Endothelial cell of coronary artery (primary cell): ENCODE measurements at places on chromosomes 7 and 10. TPM values are rescaled to one million over a fixed set of nuclear protein-coding genes. Genes with fewer than 3 reads are reported as not detected.

The CHAT gene
- not detected in 2 replicates for total RNA-seq

The SLC39A12 gene
- total RNA-seq: under 0.01 TPM in 1 of 2 replicates, not detected in the other

The CDC14C gene
- not detected in 2 replicates for total RNA-seq

The TBRG4 gene
- total RNA-seq: 64.0 and 66.8 TPM in 2 replicates

The CFAP70 gene
- total RNA-seq: 0.19 and 0.27 TPM in 2 replicates

The PAPOLB gene
- total RNA-seq: under 0.01 and 0.09 TPM in 2 replicates

The ITIH2 gene
- total RNA-seq: under 0.01 TPM in 1 of 2 replicates, not detected in the other

The FANK1 gene
- total RNA-seq: 2.4 and 7.8 TPM in 2 replicates

The SUN3 gene
- total RNA-seq: not detected in 2 replicates

The NDUFA5 gene
- 45.1 and 50.8 TPM in 2 replicates for total RNA-seq

The ZNF365 gene
- total RNA-seq: 0.28 and 0.45 TPM in 2 replicates

The INA gene
- 0.18 and 0.19 TPM in 2 replicates for total RNA-seq

The ZFAND2A gene
- 10.3 and 17.1 TPM in 2 replicates for total RNA-seq

The FGFR2 gene
- 0.09 TPM in 2 replicates for total RNA-seq

The HOXA10 gene
- 0.36 and 1.6 TPM in 2 replicates for total RNA-seq

The TMUB1 gene
- 12.1 and 16.7 TPM in 2 replicates for total RNA-seq

The UNC5B gene
- total RNA-seq: 16.5 and 23.7 TPM in 2 replicates

The DGKI gene
- total RNA-seq: 0.36 and 1.0 TPM in 2 replicates

The GSTO2 gene
- 0.18 and 0.66 TPM in 2 replicates for total RNA-seq

The ODAD2 gene
- 0.36 and 1.0 TPM in 2 replicates for total RNA-seq

The ZNF32 gene
- total RNA-seq: 21.0 and 29.2 TPM in 2 replicates

The UBN2 gene
- 3.1 and 5.0 TPM in 2 replicates for total RNA-seq

The SPDYE6 gene
- not detected in 2 replicates for total RNA-seq

The ADAM12 gene
- 1.3 and 4.2 TPM in 2 replicates for total RNA-seq

The C1QL3 gene
- 0.09 and 0.18 TPM in 2 replicates for total RNA-seq

The MYL10 gene
- not detected in 2 replicates for total RNA-seq
